Stimulated activated CD4-positive, alpha-beta T cell treated with anti-CD3 and anti-CD28 coated beads, TNF-alpha, amount 100 ng/mL, for 1 hour (primary cell): ENCODE measurements at places on chromosomes 1 and 21.

- DNase-seq, result no peak
Measured at GRCh38 chr1:33849211-33849610, 14.7 kb upstream of the HMGB4 start.

GRCh38 chr21:18153063-18153462 lies 91.6 kb upstream of the CHODL start:
- DNase-seq, result no peak

DNA sequence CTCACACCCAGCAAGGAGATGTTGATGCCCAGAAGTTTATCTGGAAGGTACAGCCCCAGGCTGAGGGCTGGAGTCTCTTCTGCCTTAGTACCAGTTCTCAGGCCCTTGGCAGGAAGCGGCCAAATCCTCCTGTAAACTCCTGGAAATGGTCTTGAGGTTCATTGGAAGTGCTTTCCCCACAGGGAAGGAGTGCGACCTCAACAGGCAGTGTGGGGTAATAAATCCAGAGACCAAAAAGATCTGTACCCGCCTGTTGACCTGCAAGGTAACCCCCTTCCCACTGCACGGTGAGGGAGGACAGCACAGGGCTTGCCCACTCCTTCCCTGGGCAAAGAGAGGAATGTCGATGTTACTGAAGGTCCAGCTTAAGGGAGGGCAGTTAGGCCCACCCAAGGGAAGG lies 4.5 kb downstream of the ATXN7L2 start:
- DNase-seq, result no peak

DNA sequence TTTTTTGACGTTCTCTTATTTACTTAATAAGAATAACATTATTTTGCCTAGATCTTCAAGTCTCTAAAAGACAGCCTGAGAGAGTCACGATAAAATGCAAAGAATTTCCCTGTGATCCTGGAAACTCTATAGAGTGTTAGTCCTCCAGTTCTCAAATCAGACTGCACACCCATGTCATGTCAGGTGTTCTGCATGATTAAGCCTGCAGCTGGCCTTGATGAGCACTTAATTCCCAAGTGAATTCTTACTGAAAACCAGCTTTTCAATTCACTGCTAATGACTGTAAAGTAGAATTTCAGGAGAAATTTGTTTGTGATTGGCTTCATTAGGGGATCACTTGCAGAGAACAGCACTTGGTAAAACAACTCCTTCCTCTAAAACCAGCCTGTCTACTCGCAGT lies 41.9 kb downstream of the CHML start:
- DNase-seq, result no peak

- DNase-seq, result no peak
Measured at GRCh38 chr1:229563701-229564100, 5.2 kb upstream of the ABCB10 start.

DNA sequence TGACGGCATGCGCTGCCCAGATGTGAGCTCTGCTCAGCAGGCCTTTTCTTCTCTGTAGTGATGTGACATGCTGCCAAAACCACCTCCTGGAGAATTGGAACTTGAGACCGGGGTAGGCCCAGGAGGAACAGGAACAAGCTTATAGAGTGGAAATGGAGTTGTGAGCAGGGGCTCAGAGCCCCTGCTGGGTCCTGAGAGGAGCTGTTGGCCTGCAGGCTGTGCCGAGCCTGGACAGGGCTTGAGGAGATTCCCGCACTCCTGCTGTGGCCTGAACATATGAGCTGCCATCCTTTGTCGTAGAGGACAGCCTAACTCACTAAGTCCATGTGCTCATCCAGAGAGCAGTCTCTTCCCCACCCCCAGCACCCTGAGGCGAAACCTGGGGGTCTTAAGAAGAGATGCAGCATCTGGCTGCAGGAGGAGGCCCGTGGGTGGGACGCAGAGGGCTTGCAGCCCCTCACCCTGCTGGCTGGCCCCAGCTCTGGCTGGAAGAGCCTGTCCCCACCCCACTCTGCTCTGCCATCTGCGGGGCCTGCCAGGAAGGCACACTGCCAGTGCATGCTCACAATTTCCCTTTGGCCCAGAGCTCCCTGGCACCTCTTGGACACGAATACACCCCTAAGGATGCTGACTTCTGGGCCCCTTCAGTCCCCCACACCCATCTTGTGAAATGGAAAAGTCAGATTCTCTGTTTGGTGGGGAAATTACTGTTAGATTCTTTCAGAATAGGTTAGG lies 42.5 kb downstream of the PTPRF start:
- no peak for DNase-seq

GRCh38 chr1:12340544-12340930 lies 110.7 kb downstream of the VPS13D start:
- no peak for DNase-seq

DNA sequence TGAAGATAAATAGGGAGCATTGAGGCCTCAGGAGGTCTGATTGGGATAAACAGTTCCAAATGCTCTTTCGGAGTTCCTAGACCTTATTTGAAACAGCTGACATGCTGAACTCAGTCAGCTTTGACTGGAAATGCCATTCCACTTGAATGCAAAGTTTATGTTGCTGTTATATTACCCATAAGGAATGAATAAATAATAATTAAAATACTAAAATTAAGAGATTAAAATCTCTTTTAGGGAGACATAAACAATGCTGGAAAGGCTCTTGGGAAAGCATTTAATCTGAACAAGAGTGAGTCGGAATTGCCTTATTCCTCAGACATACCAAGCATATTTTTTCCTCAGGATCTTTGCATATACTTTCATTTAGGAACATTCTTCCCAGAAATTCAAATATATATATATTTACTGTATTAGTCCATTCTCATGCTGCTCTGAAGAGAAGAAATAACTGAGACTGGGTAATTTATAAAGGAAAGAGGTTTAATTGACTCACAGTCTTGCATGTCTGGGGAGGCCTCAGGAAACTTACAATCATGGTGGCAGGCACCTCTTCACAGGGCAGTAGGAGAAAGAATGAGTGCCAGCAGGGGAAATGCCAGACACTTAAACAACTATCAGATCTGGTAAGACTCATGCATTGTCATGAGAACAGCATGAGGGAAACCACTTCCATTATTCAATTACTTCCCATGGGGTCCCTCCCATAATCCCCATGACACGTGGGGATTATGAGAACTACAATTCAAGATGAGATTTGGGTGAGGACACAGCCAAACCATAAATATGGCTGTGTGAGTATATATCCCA lies 318.2 kb upstream of the PLXNA2 start:
- no peak for DNase-seq

DNA sequence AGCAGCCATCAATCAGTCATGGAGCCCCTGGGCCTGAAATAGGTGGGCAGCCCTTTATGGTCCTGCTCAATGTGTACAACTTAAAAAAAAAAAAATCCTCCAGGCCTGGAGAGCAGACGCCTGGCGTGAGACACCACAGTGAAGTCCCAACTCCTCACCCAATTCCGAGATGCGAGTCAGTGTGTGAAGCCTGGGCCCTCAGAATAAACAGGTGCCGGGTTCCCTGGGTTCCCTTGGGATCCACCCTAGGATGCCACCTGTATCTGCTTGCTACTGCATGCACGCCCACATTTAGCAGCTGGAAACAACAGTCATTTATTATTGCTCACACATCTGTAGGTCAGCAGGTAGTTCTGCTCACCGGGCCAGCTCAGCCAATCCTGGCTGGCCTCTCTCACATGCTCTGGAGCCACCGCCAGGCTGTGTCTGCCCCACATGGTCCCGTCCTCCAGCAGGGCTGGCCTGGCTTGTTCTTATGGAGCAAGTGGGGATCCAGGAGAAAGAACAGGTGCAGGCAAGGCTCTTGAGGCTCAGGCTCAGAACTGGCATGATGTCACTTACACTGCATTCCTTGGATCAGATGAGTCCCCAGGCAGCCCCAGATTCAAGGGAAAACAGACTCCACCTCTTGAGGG lies 172.7 kb downstream of the NPHP4 start:
- DNase-seq, result no peak

DNA sequence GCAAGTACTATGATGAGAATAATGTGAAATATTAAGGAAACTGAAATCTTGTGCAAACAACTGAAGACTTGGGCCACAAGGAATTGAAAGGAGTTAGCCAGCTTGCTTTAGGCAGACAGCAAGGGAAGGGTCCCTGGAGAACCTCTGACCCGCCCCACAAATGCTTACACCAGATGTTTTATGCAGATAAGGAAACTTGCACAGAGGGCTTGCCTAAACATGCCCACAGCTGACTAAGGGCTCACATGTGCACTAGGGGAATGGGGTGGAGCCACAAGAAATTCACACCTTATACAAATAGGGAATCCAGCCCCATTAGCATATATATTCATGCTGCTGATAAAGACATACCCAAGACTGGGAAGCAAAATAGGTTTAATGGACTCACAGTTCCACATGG lies 86.1 kb upstream of the CYYR1 start:
- DNase-seq, result no peak
